ENCODE measurements at places on chromosomes 13 and 19. TPM values are rescaled to one million over a fixed set of nuclear protein-coding genes. Genes with fewer than 3 reads are reported as not detected.
A peak's percentile ranks its signal among the peaks of the same experiment; 100 is the strongest.

GRCh38 chr19:39937094-39937720, 2.8 kb upstream of the FCGBP start:
- DNase-seq, result peak; percentile 48

IZUMO2 gene
- not detected for total RNA-seq

- DNase-seq, result no peak
Measured at GRCh38 chr13:46012404-46012803, 40.1 kb downstream of the ZC3H13 start.

DNA sequence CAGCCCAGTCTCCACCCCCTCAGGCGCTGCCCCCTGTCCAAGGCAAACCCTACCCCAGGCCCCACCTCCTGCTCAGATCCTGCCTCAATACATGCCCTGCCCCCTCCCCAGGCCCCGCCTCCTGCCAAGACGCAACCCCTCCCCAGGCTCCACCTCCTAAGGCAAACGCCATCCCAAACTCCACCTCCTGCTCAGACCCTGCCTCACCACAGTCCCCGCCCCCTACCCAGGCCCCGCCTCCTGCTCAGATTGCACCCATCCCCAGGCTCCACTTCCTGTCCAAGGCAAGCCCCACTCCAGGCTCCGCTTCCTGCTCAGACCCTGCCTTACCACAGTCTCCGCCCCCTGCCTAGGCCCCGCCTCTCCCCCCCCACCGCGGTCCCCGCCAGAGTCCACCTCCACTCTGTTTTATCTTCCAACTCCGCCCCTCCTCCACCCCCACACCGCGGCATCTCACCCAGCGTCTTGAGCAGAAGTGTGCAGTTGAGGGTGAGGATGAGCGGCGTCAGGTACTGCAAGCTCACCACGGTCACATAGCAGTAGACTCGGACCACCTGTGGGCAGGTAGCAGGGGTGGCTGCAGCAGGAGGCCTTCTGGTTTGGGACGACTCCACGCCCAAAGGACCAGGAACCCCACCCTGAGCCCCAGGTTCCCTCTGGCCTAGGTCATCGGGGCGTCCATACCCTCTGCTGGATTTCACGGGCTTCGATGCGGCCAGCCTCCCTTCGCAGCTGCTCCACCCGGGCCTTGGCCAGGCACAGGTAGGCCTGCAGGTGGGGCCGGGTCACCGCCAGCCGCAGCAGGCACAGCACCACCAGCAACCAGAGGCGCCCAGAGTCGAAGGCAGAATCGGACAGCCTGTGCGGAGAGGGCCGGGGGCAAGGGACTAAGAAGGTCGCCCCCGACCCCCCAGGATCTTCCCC, 17.7 kb downstream of the TMEM161A start:
- DNase-seq, result no peak

- no peak for DNase-seq
Measured at GRCh38 chr19:55549500-55550320, 4.4 kb upstream of the SBK3 start.

GRCh38 chr13:40813667-40814454, 24.4 kb downstream of the SLC25A15 start:
- no peak for DNase-seq

ICAM4 gene
- 0.27 TPM for total RNA-seq

DNA sequence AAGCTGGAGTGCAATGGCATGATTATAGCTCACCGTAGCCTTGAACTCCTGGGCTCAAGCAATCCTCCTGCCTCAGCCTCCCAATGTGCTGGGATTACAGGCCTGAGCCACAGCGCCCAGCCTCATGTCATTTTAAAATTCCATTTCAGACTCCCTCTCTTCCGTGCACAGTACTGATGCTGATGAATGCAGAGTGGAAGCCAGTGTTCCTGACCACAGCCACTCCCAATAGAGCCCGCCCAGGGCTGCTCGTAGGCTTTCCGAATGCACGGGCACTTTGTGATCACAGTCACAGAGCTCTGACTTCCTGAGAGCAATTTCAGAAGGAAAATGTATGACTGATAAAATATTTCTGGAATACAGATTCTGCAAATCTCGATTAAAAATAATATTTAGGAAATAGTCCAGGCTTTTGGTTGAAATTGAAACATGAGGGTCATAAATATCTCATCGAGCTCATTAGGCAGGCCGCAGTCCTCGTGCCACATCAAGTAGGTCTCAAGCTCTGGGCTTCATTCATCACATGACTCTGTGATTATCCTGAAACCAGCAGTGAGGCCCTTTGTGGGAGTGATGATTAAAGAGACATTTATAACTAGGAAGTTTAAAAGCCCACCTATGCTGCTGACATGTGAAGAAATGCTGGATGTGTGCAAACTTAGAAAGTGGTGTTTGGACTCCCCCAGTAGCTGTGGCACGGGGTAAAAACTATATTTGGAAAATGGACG, 38.9 kb upstream of the AMER2 start:
- DNase-seq, result no peak

SIGLEC5 gene
- total RNA-seq, result not detected
